ENCODE measurements at places on chromosomes 3 and 15.

DNA sequence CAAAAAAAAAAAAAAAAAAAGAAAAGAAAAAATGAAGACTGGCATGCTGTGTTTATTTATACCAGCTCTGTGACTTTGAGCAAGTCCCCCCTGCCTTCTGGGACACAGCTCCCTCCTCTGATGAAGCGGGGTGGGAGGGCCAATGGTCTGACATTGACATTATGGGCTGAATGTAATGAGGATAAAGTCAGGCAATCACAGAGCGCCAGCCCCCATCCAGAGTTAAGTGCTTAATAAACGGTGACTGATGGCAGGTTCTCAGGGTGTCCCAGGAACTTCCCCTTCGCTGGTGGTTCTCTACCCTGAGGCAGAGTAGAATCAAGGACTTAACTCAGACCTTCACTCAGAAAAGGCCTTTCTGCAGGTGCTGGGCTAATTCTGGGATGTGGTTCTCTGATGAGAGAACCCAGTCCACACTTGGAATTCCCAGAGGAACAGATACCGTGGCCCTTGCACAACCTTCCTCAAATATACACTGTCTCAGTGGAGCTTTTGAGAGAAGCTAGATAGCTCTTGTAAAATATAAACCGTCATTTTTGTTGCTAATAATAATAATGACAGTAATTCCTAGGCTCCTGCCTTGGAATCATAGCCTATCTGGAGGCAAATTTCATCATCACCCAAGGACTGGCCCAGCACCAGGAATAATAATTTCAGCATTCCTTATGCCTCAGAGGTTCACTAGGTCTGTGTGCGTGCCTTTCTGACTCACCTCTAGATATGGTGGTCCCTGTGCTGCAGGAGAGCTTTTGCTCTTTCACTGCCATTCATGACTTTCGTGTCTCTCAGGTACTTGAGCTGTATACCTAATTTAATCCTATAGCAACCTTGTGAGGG lies 115.8 kb downstream of the RPLP1 start:
- DNase-seq = no peak

DNA sequence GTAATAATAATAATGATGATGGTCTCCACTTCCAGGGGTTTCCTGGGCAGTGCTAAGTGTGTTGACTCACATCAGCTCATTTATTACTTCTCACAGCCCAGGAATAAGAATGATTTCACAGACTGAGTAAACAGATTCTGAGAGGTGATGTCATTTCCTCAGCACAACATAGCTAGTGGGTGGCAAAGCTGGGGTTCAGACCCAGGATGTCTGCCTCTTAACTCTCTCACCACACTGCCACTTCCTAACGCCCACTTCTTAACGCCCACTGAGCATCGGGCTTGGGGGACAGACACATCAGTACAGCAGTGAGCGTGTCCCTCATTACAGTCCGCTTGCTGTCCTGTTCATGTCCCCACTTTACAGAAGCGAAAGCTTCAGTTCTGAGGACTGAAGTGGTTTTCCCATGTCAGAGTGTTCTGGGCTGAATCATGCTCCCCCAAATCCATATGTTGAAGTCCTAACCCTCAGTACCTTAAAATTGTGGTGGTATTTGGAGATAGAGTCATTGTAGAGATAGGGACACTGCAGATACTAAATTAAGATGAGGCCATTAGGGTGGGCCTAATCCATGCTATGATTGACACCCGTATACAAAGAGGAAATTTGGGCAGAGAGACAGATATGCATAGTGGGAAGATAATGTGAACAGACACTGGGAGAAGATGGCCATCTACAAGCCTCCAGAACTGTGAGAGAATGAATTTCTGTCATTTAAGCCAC lies 68.0 kb downstream of the ATP2B2 start:
- DNase-seq = no peak

DNA sequence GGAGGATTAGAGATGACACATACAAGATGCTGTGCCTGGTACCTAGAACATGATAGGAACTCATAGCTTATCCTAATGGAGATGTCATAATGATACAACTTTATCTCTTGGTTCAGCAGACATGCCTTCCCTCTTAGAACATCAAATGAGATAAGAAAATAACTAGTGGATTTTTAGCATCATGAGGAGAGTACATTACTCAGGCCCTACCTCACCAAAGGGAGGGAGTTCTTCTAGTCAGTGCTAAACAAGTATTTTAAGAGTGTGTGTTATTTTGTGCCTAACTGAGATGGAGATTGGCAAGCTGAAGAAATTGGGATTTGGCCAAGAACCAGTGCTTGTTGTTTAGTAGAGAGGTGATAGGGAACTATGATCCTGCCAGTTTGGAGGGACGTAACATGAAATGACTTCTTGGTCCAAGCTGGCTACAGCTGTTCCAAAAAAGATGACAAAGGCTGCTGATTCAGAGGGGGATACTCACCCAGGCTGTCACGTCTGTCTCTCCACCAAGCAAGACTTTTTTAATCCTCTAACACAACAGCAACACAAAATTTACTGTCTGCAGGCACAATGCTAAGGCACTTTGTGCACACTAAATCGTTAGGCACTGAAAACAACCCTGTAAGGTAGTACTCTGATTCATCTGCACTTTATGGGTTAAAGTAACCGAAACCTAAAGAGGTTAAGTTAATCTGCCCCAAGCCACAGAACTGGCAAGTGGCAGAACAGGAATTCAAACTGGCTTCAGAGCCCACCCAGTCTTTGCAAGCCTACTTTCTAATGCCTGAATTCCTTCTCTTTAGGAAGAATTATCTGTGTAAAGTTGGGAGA lies 126.5 kb downstream of the CMSS1 start:
- DNase-seq = peak; percentile 5

DNA sequence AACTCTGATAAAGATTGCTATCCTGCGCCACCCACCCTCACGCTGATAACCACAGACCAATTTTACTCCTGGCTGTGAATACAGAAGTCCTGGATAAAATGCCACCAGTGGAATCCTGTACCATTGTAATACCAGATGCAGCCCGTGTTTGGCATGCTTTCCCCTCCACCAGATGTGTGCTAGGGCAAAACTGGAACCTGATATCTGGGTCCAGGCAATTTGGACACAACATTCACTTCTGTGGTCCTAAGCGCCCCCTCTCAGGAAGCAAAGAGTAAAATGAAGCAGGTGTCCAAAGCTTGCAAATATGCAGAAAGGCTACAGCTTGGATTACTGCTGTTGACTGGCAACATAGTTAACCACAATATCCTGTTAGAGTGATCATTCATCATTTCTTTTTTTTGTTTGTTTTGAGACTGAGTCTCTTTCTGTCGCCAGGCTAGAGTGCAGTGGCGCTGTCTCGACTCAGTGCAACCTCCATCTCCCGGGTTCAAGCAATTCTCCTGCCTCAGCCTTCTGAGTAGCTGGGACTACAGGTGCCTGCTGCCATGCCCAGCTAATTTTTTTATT lies 32.8 kb downstream of the LOXL1 start:
- DNase-seq = peak; percentile 10

DNA sequence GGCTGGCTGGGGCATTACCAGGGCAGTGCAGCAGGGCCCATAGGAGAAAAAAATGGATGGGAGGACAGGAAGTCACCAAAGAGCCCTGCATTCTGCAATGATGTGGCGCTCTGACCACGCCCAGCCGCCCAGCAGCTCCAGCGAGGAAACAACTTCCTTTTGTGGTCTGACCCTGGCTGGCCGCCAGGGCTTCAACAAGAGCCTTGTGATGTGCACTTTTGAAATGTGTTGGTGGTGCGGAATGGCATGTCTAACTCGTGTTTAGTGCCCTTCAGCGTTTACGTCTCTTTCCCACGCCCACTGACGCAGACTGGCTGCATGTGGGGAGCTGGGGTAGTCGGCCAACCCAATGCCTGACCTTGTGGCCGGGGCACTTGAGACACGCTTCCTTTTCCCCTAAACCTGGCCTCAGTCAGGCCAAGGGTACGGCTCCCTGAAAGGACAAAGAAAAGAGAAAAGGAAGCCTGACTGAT lies 81.9 kb upstream of the CTNNB1 start:
- DNase-seq = no peak
